ENCODE measurements at places on chromosomes 11 and 22.

GRCh38 chr11:114252767-114253166, 43.4 kb upstream of the NNMT start:
- DNase-seq: no peak

GRCh38 chr22:32396746-32397145, 15.3 kb downstream of the RTCB start:
- no peak for DNase-seq

- no peak for DNase-seq
Observed at GRCh38 chr22:20822240-20822639, 36.4 kb downstream of the PI4KA start.

DNA sequence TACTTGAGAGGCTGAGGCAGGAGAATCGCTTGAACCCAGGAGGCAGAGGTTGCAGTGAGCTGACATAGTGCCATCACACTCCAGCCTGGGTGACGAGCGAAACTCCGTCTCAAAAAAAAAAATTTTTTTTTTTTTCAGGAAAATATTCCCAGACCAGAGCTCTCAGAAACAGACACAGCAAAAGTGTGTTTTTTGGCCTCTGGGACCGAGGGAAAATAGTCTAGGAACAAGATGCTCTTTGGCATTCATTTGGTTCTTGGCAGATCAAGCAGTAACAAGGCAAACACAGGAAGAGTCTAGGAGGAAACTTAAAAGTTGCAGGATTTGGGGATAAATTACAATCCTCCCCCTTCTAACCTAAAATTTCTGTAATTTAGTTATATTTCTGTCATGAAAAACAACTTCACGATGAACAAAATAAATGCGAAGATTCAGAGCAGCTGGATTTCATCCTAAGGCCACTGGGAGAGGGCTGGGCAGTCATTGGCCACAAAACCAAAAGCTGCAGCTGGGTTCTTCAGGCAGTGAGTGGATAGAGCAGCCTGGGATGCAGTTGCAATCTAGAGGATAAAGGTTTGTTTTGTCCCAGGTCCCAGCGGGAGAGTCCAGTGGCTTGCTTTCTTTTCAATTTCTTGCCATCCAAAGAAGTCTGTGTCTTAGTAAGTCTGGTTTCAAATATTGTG, 19.7 kb downstream of the ATG16L2 start:
- no peak for DNase-seq

DNA sequence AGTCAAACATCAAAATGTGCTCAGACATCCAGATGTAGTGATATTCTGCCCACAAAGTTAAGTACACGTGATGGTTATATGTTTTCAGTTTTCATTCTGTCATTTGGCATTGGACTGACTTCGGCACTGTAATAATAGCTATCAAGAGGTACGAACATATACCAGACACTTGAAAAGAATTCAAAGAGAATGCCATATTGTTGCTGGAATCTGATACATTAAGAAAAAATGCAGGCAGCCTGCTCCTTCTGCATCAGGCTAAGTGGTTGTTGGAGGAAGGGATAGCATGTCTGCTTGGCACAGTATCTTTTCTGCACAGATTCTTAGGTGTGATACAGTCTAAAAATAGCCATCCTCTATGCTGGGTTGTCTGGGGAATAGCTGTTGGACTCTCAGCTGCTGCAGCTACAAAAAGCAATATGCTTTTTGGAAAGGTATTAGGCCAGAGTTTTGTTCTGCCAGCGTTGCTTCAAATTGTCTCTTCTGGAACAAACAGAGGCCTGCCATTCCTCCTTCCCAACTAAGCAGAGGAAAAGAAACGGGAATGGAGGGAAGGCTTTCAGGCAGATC, 892.6 kb downstream of the TBC1D22A start:
- DNase-seq: no peak

- DNase-seq: no peak
Observed at GRCh38 chr11:39363571-39363970, 2095.9 kb downstream of the LRRC4C start.

GRCh38 chr11:407651-408123, 7.1 kb downstream of the SIGIRR start:
- DNase-seq: no peak

Measured in SHP77 (cell line).